ENCODE measurements at places on chromosomes 1 and 21. TPM values are rescaled to one million over a fixed set of nuclear protein-coding genes. Genes with fewer than 3 reads are reported as not detected.
A peak's percentile ranks its signal among the peaks of the same experiment; 100 is the strongest.

DNA sequence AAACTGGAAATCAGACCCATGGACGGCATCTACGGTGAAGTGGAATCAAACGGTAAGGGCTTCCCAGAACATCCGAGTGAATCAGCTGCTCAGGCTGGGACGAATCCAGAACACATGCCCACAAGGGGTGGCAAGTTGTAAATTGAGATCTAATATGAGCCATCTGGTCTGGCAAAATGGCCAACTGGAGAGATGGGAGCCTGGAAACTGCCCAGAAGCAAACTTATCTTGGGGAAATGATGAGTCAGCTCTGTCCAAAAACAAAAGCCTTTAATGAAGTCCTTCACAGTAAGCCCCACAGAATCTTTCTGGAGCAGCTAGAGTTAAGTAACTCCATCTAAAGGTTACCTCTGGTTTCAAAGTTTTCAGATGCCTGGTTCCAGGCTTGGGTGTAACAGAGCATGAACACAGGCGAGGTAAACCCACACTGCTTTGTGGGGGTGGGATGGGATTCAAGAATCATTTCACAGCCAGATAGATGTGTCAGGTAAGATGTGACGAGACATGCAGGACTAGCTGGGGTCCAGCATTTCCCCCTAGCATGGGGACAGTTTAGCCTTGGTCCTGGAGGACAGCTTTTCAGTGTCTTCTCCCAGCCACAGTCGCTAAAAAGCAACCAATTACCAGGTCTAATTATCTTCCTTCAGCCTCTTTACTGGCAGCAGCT, 10.5 kb upstream of the SRP9 start:
- H3K27me3 ChIP-seq = no peaks in the 10 kb centered on the region
- peak overlapping the region; percentile 77 for H3K27ac ChIP-seq
- no peak for DNase-seq
- no peak overlapping the region for H3K4me3 ChIP-seq
- no peaks in the 10 kb centered on the region for H3K36me3 ChIP-seq

- H3K27me3 ChIP-seq = no peaks in the 10 kb centered on the region
- H3K4me1 ChIP-seq = peaks cover 56% of the 10 kb centered on the region
- H3K27ac ChIP-seq = peak overlapping the region; percentile 29
- no peak overlapping the region for H3K4me3 ChIP-seq
- H3K36me3 ChIP-seq = no peaks in the 10 kb centered on the region
- DNase-seq = no peak
These were observed 33.1 kb downstream of the NFIA start for GRCh38 chr1:61115436-61115835.

- peaks cover 43% of the 10 kb centered on the region for H3K4me1 ChIP-seq
- H3K36me3 ChIP-seq = no peaks in the 10 kb centered on the region
- peak overlapping the region; percentile 87 for H3K27ac ChIP-seq
- no peak for DNase-seq
These were observed 593 bp upstream of the DNAJC16 start for GRCh38 chr1:15526021-15526489.

DNA sequence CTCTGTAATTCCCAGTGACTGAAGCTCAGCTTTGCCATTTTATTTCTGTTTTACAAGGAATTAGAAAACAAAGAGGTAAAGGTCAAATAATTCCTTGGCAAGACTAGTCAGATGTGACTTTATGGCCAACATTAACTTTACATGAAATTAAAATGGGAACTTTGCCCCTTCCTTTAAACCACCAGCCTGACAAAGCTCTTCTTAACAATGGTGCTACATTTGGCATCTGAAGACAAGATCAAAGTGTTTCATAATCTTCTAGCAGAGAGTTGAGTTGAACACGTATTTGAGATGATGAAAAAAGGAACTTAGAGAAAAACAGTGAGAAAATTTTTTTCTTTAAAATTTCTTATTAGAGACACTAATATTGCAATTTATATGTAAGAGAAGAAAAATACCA, 193.8 kb downstream of the AK5 start:
- no peaks in the 10 kb centered on the region for H3K36me3 ChIP-seq
- H3K27me3 ChIP-seq = no peaks in the 10 kb centered on the region
- no peak for DNase-seq
- H3K27ac ChIP-seq = no peak overlapping the region
- H3K4me3 ChIP-seq = no peak overlapping the region
- H3K4me1 ChIP-seq = no peaks in the 10 kb centered on the region

DNA sequence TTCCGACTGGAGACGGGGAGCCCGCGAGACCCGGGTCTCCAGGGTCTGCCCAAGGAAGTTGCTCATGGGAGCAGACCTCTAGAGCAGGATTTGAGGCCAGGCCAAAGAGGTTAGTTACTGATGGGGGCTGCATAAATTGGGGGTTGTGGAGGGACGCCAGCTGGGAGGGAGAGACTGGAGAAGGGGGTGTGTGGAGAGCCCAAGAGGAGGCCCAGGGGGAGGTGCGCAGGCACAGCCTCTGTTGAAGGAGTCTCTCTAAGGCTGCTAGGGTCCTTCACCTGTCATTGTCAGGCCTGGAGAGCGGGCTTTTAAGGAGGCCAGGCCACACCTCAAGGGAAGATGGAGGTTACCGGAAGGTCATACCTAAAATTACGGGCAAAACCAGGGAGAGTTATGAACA, 363 bp downstream of the PLA2G5 start:
- no peaks in the 10 kb centered on the region for H3K27me3 ChIP-seq
- H3K4me1 ChIP-seq = peaks cover 65% of the 10 kb centered on the region
- H3K4me3 ChIP-seq = peak overlapping the region; percentile 58
- peak overlapping the region; percentile 91 for H3K27ac ChIP-seq
- no peaks in the 10 kb centered on the region for H3K36me3 ChIP-seq

GRCh38 chr1:59750328-59751003, 64.3 kb upstream of the HOOK1 start:
- no peaks in the 10 kb centered on the region for H3K36me3 ChIP-seq
- H3K27me3 ChIP-seq = no peaks in the 10 kb centered on the region
- no peak overlapping the region for H3K4me3 ChIP-seq
- H3K27ac ChIP-seq = no peak overlapping the region
- H3K4me1 ChIP-seq = peaks cover 31% of the 10 kb centered on the region

Gene TFF1
- not detected for total RNA-seq

Gene NTRK1
- total RNA-seq = 2.3 TPM

- no peaks in the 10 kb centered on the region for H3K4me1 ChIP-seq
- no peaks in the 10 kb centered on the region for H3K27me3 ChIP-seq
- H3K4me3 ChIP-seq = no peak overlapping the region
- H3K36me3 ChIP-seq = no peaks in the 10 kb centered on the region
- DNase-seq = no peak
- no peak overlapping the region for H3K27ac ChIP-seq
These were observed 17.4 kb downstream of the FMO1 start for GRCh38 chr1:171265686-171266085.

GRCh38 chr1:30255111-30255724, 468.2 kb downstream of the MATN1 start:
- H3K4me1 ChIP-seq = no peaks in the 10 kb centered on the region
- no peaks in the 10 kb centered on the region for H3K36me3 ChIP-seq
- peaks cover 34% of the 10 kb centered on the region for H3K27me3 ChIP-seq
